ENCODE measurements at places on chromosomes 2 and 18.
A peak's percentile ranks its signal among the peaks of the same experiment; 100 is the strongest.

GRCh38 chr2:163602196-163602595 is 133.6 kb downstream of the FIGN start:
- no peak for DNase-seq

DNA sequence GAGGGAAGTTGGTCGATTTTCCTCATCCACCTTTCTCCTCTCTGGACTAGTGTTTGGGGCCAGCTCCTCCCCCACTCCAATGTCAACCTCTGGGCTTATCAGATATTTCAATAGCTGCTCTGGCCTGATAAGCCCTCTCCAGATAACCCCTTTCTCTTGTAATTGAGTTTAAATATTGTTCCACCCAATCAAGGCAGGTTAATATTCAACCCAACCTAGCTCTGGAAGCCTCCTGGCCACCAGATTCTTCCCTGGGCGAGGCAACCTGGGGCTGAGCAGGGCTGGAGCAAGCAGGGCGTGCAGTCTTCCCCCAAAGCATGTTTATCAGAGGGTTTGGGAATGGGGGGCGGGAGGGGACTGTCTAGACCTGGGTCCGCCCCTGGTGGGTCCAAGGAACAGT is 73.8 kb downstream of the TFCP2L1 start:
- DNase-seq, result no peak

- no peak for DNase-seq
Measured at GRCh38 chr2:47016172-47016913, 100.7 kb upstream of the MCFD2 start.

DNA sequence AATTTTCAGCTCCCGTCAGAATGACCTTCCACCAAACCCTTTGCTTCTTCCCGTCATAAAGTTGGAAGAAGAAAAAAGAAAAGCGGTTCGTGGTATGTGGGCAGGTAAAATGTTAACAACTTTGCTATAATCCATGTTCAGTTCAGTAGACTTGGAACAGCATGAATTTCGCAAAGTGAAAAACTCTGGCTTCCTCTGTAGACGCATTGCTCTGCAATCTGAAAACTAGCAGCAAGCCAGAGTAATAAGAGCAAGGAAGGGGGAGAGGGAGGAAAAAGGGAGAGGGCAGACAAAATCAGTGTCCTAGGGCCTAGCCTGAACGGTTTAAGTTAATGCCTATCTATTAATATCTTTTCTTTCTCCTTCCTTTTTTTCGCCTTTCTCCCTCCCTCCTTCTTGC is 26.7 kb upstream of the CHRNA1 start:
- DNase-seq, result no peak

DNA sequence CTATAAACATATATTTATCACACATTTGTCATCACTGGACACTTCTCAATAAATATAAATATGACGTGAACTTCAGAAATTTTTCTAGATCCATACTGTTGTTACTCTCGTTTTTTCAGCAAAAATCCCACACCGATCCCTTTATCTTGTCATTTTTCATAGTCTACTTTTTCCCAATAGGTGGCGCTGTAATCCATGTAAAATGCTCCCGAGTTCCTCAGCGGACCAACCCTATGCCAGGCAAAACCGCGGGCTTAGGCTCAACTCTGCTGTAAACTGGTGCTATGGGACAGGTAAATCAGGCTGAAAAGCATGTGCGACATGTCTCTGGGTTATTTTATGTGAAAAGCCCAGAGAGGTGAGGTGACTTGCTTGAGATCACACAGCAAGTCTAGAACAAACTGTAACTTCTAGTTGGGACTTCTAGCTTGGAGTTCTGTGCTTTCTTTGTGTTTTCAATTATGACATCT is 104.0 kb downstream of the COBLL1 start:
- peak; percentile 76 for DNase-seq

GRCh38 chr2:156837635-156838370 is 401.6 kb downstream of the GPD2 start:
- DNase-seq, result no peak

- no peak for DNase-seq
Measured at GRCh38 chr2:84938194-84938879, 32.6 kb upstream of the KCMF1 start.

GRCh38 chr2:168241208-168241607 is 6.2 kb downstream of the STK39 start:
- DNase-seq, result no peak
